ENCODE measurements at places on chromosomes 6 and 20.

DNA sequence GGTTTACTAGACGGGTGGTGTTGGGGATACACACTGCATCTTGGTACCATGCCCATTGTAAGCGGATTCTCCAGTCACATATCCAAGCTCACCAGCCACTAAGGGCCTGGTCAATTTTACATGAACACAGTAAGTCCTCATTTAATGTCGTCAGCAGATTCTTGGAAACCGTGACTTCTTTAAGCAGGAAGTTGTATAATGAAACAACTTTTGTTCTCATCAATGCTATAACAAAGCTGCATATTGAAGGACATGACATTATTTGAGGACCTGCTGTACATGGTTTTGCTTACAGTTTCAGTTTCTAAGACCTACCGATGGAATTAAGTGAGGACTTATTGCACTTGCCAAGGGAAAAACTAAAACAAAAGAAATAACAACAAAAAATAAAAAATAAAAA, 295.6 kb downstream of the SYNE1 start:
- DNase-seq, result no peak

- DNase-seq, result no peak
Measured at GRCh38 chr6:169579407-169580111, 122.3 kb downstream of the WDR27 start.

GRCh38 chr20:52011093-52011492, 180.5 kb downstream of the ZFP64 start:
- DNase-seq, result no peak

- DNase-seq, result no peak
Measured at GRCh38 chr6:45645302-45645701, 267.6 kb upstream of the SUPT3H start.

DNA sequence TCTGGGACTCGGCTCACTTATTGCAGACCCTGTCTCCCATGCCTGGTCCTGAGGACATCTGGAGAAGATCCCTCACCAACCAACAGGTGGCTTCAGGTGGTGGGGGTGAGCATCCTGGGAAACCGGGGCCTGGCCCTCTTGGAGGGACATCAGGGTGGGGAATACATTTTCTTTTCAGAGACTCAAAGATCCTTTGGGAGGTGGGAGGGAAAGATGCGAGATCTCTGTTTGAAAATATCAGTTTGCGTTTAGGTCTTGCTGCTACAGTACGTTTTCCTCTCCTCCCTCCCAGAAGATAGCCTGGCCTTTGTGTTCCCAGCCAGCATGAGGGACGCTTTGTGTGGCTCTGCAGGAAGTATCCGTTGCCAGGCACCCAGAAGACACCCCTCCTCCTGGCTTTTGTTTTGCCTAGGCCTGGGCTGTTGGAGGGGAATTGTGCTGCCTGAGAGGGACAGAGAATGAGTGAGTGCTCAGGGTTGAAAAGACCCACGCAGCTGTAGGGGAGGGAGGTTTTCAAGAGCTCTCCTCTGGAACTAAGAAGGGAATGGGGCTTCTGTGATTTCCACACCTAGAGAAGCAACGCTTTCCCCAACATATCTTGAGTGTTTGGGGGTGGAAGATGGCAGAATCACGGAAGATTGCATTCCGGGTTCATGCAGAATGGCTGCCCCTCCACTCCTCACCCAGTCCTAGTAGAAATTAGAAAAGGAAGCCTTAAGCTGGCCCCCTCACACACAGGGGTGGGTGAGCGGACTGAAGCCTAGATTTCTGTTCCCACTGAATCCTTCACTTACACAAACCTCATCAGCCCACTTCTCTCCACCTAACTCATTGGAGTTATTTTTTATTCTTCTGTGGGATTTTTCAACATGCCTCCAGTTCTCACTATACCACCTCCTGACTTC, 22.0 kb upstream of the SLC2A12 start:
- DNase-seq, result no peak

All from aorta (tissue), 5 donors.